Pons (tissue), 1 donor: ENCODE measurements at places on chromosomes 4 and X.
A peak's percentile ranks its signal among the peaks of the same experiment; 100 is the strongest.

GRCh38 chr4:108611365-108611764, 9.0 kb upstream of the RPL34 start:
- peak; percentile 44 for DNase-seq

- DNase-seq, result no peak
Observed at GRCh38 chr4:2261110-2261852, 628 bp downstream of the MXD4 start.

DNA sequence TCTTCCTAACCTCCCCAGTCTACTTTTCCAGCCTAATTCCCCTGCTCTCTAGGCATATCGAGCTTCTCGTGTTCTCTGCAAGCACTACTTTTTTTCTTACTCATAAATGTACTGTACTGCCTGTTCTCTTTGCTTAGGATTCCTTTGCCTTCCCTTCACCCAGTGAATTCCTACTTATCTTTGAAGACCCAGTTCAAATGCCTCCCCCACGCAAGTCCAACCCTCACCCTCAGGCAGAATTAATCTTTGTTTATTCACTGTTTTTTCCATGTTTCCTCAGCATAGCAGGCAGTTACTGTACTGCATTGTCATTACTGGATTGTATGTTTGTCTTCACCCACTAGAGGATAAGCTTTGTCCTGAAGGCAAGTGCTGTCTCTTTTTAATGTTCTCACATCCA, 287.7 kb downstream of the BMPR1B start:
- no peak for DNase-seq

DNA sequence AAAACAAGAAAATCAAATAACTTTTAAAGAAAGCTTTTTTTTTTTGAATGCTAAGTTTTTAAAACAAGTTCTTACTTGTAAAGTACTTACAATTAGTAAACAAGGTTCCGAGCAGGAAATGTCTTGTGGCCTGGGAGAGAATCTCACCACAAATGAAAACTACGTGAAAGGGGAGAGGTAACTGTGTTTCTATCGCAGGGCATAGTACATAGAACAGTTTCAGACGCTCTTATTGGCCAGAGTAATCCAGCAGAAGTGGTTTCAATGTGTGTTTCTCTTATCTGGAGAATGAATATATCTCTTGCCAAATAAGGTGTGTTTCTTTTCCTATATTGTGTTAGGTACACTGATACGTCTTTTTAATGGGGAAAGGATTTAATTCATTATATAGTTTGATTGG, at the start of gene PLAC8:
Gene PLAC8 (minus strand): TSS at position 154 of the 400 bp plus-strand sequence. CDS start 6,808 bp downstream, outside the sequence.
- no peak for DNase-seq

- no peak for DNase-seq
Observed at GRCh38 chr4:76029300-76029699, 6.0 kb upstream of the CXCL10 start.

- no peak for DNase-seq
Observed at GRCh38 chr4:119897260-119897659, 169.4 kb downstream of the MAD2L1 start.

DNA sequence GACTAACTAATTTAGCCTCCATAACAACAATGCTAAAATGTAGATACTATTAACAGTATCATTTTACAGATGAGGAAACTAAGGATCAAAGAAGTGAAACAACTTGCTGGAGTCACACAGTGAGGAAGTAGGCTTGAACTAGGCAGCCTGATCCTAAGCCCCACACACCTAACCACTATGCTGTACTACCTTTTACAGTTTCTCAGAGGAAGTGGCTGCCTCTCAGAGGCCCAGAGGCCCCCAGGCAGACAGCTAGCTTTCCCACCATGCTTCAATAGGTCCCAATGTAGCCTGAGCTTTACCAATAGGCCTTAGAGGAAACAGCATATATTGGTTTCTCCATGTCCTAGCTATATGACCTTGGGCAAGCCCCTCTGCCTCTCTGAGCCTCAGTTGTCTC, 69.4 kb upstream of the PJA1 start:
- no peak for DNase-seq

DNA sequence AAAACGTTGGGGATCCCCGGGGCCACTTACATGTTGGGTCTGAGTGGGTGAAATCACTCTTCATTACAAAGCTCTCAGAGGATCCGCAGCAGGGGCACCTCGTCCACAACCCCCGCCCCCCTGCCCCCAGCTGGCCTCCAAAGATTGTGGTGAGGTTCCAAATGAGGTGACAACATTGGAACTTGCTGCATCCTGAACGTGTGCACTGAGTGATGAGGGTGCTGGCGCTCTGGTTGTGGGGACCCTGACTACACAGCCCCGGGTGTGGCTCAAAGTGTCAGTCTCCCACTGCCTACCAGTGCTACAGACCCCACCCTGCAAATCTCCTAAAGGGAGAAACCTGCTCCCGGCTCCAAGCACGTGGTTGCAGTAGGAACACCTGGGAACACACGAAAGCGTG, 111.9 kb downstream of the PHKA2 start:
- DNase-seq, result no peak

- no peak for DNase-seq
Observed at GRCh38 chr4:139515531-139515958, 40.5 kb downstream of the SETD7 start.

DNA sequence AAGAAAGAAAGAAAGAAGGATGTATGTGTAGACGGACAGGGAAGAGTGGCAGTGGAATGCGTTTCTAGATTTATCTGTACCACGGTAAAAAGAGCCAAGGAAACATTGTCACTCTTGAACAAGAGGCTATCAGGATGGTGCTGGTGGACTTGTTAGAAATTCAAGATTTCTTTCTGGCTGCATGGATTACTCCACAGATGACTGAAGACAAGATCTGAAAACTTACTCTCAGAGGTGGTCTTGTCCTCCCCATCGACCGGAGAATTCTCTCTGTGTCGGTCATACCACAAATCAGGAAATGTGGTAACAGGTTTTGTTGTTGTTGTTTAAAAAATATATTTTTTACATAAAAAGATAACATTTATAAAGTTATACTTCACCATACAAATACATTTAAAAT, 11.8 kb downstream of the DSPP start:
- DNase-seq, result peak; percentile 20

DNA sequence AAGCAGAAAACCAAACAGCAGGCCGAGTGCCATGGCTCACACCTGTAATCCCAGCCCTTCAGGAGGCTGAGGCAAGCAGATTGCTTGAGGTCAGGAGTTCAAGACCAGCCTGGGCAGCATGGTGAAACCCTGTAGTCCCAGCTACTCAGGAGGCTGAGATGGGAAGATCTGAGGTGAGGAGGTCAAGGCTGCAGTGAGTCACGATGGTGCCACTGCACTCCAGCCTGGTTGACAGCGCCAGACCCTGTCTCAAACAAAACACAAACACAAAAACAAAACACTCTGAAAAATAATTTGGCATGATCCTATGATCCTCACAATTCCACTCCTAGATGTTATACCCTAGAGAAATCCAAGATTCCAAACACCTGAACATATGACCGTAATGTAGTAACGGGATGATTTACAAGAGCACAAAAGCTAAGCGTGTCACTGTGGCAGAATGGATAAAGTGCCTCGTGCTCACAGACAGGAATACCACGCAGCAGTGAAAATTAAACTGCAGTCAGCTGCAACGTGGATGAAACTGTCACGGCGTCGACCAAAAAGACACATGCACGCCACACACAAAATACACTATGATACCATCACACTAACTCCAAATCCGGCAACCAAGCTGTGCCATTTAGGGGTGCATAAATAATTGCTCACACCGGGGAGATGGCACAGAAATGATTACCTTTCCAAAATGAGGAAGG, 1.7 kb downstream of the NELFA start:
- no peak for DNase-seq

DNA sequence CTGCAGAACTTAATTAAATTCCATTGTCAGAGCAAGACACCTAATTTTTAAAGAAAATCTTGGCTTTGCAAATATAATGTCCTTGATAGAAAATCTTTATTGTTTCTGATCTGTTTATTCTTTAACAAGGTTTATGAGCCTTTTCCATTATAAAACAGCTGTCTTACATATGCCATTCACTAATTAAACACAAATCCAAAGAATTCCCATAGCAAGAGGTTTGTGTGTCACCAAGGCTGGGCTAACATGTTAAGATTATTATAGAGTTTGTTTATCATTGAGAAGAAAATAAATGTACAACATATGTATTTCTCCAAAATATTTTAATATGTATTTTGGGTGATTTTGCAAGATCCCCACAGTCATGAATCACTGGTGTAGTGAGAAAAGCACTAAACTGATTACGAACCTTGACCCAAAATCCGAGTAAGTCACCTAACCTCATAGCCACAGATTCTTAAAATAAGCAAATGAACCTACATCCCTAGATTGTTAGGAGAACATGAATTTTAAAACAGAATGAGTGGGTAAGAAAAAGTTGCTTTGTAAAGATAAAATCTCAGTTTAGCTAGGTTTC, 694.8 kb upstream of the INTU start:
- no peak for DNase-seq
